ENCODE measurements at places on chromosomes 1 and 21.
A peak's percentile ranks its signal among the peaks of the same experiment; 100 is the strongest.

GRCh38 chr1:102852613-102853012 is 255.7 kb downstream of the COL11A1 start:
- DNase-seq = no peak

GRCh38 chr1:208189183-208189582 is 55.0 kb downstream of the PLXNA2 start:
- no peak for DNase-seq

DNA sequence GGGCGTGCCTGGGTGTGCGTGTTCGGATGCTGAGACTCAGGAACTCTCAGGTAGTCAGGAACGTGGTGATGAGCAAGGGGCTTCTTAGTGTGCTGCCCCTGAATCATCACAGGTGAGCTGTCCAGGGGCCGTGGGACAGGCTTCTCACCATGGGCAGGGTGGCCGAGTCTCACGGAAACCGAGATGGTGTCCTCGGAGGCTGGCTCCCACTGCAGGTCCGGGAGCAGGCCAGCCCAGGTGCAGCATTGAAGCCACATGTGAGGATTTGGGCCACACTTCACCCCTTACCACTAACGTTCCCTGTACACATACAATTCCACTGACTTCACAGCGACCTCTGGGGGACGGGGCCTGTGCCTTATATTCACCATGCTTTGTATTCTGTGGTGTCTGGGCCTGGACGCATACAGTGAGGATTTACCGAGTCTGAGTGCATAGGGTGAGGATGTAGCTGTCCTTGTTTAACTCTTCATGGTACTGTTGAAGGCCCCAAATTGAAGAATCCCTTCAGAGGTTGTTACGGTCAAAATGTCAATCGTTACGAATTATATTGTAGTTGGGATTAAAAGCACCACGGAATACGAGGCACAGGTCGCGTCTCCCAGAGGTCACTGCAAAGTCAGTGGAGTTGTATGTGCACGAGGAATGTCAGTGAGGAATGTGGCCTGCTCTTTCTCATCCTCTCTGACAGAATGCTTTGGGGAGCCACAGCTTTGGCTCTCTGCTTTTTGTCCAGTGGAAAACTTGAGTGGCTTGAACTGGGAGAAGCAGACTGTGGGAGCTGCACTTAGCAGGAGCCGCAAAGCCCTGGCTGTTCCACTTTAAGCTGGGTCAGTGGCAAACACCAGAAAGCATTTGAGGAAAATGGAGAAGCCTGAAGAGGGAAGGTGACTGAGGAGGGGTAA is 95.3 kb downstream of the MTR start:
- peak; percentile 90 for DNase-seq

DNA sequence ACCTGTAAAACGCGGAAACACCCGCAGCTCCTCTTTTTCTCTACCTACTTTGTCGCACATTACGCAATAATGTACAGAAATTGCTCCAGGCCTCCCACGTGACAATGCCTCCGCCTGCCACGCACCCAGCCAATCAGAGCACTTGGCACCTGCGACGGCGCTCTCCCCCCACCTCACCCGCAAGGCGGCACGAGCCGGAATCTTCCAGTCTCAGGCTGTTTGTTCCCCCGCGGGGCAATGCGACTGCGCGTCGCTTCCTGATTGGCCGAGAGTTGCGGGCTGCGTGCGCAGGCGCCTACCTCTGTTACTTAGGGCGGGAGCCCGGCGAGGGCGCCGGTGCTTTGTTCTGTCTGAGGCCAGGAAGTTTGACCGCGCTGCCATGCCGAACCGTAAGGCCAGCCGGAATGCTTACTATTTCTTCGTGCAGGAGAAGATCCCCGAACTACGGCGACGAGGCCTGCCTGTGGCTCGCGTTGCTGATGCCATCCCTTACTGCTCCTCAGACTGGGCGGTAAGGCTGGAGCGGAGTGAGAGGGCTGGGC is at the start of gene MAEL:
Gene MAEL (plus strand): TSS at position 307 of the 542 bp plus-strand sequence. CDS start 73 bp downstream, at position 380.
- no peak for DNase-seq

DNA sequence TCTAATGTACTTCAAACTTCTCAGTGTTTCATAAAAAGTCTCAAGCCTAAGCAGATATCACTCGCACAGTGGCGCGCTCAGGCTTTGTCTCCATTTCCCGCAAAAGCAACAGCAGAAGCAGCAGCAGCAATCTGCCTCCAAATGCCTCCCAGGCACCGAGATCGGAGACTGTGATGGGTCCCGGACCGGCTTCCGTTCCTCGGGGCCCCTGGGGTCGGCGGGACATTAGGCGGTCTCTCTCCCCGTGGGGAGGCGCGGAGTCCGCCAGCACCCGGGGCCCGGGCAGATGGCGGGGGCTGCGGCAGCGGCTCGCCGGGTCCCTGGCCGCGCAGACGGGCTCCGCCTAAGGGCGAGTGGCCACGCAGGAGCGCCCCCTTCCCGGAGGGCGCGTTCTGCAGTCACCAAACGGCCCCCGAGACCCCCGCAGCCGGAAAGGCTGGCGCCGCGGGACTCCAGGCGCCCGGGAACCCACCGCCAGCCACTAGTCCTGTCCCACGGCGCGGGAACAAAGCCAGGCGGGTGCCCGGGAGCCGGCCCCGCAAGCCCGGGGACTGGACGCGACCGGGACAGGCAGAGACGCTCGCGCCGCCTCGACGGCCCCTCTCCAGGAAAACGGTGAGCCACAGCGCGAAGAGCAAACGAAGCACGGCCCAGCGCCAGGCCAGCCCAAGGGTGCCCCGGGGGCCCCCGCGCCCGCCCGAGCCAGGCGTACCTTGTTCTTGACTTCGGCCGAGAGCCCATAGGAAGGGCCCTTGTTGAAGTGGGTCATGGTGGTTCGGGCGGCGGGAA is 590 bp downstream of the CNN3 start:
- DNase-seq = no peak

DNA sequence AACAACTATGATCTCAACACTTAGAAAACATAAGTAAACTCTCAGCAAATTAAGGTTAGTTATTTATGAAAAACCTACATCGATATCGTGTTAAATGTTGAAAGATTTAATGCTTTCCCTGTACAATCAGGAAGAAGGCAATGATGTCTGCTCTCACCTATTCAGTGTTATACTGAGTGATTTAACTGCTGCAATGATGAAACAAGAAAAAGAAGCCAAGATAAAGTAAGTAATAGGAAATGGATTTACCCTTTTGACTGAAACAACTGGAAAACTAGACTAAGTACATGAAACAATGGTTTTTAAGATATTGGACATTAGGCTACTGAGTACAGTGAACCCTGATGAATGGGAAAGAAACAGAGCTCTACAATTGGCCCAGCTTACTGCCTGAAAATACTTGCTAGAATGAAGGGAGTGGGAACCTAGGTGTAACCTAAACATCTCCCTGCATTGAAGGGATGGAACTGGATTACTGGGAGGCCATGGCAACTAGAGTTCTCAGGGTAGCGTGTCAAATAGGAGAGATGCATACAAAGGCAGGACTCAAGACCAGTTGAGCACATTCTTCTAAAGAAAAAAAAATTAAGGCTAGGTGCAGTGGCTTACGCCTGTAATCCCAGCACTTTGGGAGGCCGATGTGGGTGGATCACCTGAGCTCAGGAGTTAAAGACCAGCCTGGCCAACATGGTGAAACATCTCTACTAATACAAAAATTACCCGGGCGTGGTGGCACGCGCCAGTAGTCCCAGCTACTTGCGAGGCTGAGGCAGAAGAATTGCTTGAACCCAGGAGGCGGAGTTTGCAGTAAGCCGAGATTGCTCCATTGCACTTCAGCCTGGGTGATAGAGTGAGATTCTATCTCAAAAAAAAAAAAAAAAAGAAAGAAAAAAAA is 37.3 kb downstream of the SNRPE start:
- no peak for DNase-seq

- DNase-seq = peak; percentile 85
Observed at GRCh38 chr1:225817611-225818061, 7.7 kb downstream of the EPHX1 start.
